ENCODE measurements at places on chromosomes 2 and 18.
A peak's percentile ranks its signal among the peaks of the same experiment; 100 is the strongest.

DNA sequence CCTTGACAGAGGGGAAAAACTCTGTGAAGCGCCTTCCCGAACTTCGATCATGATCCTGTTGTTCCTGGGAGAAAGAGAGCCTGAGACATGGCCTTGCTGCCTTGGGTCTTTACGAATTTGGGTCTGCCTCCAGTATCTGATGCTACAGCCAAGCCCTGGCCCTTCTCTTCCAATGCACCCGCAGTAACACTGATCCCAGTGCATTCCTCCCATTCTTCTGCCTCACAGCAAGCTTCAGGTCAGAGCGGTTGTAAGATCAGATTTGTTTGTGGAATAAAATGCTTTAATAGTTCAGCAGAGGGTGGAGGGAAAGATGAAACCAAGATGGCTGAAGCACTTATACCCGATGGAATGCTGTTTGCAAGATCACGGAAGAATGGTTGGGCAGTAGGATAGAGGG lies 196.7 kb upstream of the SIX2 start:
- no peak for DNase-seq

GRCh38 chr2:72981536-72981935 lies 64.2 kb downstream of the EMX1 start:
- no peak for DNase-seq

- no peak for DNase-seq
Measured at GRCh38 chr2:158841850-158842249, 46.7 kb downstream of the DAPL1 start.

DNA sequence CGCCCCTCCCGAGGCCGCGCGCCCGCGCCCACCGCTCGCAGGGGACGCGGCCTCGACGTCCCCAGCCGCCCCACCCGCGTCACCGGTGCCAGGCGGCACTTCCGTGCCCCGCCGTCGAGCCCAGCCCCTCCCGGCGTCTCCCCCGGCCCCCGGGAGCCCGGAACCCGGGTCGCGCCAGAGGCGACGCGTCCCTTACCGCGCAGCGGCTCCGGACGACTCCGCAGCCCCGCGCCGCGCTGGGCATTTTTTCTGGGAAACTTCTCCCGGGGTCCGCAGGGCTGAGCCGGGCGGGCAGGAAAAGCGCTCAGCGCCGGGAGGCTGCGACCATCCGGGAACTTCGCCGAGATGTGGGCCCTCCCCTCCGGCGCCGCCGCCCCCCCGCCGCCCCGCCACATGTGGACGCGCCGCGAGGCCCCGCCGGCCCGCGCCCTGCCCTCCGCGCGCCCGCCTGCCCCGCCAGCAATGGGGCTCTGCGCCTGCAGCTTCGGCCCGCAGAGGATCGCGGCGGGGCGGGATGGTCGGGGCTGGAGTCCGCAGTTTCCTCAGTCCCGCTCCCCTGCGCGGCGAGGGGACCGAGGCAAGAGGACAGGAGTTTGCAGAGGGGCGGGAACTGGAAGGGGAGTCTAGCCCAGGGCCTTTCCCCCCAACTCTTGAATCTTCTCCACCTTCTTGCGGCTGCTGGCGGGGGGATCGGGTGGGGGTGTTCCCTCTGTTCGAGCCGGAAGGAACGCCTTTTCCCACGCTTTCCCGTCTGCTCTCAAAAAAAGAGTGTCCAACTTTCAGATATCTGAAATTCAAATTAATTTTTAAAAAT lies 81.5 kb downstream of the CHRNA1 start:
- no peak for DNase-seq

DNA sequence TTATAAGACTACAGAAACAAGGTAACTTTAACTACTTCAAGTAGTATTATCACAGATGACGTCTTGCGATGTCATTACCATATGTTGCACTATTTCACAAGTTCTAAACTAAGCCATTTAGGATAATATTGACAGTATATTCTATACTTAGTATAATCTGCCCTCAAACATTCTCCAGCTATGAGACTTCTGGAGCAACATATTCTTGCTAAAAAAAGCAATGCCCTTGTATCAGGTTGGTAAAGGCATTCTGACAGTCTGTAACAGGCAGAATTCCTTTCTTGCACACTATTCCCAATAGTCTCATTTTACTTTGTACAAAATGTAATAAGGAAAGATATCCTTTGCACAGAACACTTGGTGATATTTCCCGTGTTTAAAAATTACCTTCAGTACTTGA lies 694.8 kb upstream of the PKDCC start:
- no peak for DNase-seq

DNA sequence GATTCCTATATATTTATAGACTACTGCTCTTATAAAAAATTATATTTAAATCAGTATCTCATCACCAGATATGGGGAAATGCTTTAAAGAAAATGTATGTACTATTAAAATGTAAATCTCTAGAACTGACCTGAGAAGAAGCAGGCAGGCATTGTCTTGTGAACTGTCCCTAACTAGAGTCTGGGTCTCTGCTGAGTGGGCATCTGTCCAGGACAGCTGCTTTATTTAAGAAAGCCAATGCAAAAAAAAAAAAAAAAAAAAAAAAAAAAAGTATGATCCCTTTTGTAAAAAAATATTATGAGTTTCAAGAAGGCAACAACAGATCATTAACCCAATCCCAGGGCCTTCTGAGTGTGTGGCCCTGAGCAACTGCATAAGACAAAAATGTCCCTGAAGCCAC lies 66.0 kb downstream of the PAX3 start:
- no peak for DNase-seq

DNA sequence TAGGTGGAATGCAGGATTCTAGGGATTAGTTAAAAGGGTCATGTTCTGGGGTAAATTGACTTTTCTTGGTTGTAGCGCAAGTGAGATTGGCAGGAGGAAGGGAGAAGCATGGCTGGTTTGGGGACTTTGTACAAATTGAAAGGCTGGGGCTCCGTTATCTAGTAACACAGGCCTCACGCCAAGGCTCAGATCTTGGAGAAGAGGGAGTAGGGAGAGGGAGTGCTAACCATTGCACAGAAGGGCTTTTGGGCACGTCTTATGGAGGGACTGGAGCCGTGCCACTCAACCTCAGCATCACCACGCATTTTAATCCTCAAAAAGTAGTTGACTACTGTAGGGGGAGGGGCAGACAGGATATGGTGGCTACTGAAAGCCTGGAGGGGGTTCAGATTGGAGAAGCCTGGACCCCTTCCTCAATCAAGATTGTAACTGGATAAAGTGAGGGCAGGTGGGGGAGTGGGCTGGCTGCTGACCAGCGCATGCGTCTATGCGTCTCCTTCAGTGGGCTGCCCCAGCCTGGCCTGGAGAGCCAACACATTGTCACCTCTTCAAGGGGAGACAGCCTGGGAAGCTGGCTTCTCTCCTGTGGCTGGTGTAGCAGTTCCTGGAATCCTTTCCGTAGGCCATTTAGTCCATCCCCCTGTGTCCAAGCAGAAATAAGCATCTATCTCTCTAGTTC lies 14.3 kb downstream of the IGFBP5 start:
- DNase-seq, result no peak

GRCh38 chr2:124698979-124699565 lies 674.0 kb downstream of the CNTNAP5 start:
- DNase-seq, result no peak

DNA sequence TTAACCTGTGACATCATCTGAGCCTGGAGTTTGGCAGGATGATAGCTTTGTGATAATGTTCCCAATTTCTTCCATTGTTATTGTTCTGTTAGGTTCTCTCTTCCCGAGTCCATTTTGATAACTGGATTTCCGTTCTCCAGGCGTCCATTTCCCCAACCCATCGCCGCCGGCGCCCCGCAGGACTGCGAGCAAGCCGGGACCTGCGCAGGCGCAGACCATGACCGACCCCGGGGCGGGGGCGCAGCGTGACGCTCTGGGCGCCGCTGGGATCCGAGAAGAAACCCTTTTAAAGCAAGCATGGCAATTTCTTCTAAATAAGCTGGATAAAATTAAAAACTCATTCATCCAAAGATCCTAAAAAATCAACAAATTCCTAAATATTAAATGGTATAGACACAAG lies at the start of gene SLC25A52:
TSS of gene SLC25A52 (minus strand) at position 186 of the 400 bp plus-strand sequence. CDS start 219 bp downstream, outside the sequence.
- DNase-seq, result no peak

GRCh38 chr2:46188041-46188716 lies 109.0 kb upstream of the EPAS1 start:
- peak; percentile 10 for DNase-seq

DNA sequence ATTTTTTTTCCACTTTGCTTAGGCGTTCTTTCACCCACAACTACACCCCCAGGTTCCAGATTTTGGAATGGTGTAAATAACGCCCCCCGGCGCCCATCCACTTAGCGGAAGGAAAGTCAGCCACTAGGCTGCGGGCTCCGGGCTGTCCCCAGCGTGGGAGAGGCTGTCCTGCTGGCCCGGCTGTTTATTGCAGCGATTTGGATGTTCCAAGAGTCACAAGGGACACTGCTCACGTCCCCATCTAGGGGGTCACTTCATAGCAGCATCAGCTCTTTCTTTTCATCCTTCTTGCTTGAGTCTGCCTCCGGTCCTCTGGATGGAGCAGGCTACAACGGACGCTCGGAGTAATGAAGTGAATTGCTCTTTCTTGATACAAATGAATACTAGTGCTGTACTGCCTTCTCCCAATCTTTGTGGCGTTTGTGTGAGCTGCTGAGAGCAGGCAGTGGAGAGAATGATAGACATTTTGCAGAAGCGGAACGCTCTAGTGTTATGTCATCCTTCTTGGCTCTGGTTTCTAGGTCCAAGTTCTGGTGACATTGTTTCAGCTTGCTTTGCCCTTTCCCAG lies 50.7 kb upstream of the PAIP2B start:
- peak; percentile 69 for DNase-seq

DNA sequence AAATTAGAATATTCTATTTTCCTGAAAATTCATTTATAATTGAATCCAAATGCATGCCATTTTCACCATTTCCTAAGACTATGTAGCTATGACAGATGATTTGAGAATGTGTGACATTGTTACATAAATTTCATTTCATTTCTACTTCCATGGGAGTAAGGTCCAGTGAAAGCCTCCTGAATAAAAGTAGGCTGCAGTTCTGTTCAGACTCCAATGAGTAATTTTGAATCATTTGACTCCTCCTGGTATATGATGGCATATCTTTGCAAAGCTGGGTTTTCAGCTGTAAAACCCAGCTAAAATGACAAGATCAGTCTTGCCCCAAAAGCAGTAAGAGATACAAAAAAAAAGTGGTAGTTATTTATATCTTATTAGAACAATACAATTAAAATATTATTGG lies 101.0 kb upstream of the DNAJC10 start:
- no peak for DNase-seq

DNA sequence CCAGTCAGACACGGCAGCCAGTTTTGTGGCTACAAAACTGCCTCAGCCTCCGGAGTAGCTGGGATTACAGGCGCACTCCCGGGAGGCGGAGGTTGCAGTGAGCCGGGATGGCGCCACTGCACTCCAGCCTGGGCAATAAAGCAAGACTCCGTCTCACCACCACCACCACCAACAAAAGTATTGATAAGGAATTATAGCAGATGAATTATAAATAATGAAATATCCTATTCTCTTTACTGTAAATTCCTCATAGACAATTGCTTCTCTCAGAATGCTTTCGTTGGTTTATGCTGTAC lies 1.4 kb upstream of the FAM161A start:
- no peak for DNase-seq

DNA sequence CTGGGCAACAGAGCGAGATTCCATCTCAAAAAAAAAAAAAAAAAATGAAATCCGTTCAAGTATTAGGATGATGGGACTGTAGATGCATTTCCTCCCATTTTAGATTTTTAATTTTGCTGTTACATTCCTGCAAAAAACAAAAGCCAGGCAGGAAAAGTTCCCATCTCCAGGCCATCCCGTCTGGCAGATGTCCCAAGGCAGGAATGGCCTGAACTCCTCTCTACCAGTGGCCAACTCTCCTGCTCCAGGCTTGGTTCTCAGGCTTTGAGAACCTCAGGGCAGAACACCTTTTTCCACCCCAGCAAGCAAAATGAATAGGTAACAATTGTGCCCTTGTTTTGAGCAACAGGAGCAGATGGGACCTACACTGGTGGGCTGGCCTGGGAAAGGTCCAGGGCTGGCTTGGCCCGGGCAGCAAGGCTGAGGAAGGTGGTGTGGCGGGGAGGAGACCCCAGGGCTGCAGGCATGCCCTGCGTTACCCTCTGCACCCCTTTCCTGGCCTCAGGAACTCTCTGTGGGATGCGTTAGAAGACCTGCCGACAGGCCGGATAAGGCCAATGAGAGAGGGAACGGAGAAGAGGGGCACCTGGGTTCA lies 86.0 kb downstream of the FAM210A start:
- DNase-seq, result no peak

GRCh38 chr2:168136392-168136977 lies 110.9 kb downstream of the STK39 start:
- no peak for DNase-seq

GRCh38 chr2:146984014-146984413 lies 860.8 kb upstream of the ACVR2A start:
- no peak for DNase-seq

- DNase-seq, result no peak
Measured at GRCh38 chr2:67938053-67938452, 124.8 kb downstream of the C1D start.

DNA sequence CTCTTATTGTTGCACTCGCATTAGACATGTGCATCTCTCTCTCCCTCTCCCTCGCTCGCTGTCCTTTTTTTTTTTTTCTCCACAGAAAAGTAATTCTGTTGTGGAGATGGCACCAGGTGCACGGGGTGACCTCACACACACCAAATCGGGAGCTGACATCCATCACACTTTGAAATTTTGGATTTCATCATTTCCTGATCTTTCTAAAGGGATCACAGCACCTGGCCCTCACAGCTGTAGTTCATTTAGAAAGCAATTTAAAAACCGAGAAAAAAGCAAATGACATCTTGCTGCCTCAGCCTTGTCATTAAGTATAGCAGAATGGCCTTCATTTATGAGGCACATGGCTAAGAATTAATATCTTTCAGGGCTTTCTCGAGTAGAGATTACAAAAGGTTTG lies 717.2 kb downstream of the RNF144A start:
- DNase-seq, result no peak

DNA sequence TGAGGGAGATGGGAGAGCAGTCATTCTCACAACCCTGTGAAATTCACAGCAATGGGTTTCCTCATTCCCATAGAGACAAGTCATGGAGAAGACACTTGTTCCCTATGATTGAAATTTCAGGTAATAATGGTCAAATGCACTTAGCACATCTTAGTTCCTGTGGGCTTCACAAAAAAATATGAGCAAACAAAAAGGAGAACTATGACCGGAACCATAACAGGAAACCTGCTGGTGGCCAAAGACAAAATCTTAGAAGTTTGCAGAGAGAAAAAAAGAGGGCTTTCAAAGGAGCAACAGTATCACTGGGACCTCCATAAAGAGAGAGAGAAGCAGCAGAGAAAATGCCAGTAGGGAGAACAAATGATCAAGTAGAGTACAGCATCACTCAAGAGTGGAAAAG lies 138.9 kb upstream of the APCDD1 start:
- no peak for DNase-seq

- no peak for DNase-seq
Measured at GRCh38 chr18:79518028-79518682, 122.4 kb downstream of the NFATC1 start.

- no peak for DNase-seq
Measured at GRCh38 chr2:121635371-121635770, 13.9 kb downstream of the CLASP1 start.

DNA sequence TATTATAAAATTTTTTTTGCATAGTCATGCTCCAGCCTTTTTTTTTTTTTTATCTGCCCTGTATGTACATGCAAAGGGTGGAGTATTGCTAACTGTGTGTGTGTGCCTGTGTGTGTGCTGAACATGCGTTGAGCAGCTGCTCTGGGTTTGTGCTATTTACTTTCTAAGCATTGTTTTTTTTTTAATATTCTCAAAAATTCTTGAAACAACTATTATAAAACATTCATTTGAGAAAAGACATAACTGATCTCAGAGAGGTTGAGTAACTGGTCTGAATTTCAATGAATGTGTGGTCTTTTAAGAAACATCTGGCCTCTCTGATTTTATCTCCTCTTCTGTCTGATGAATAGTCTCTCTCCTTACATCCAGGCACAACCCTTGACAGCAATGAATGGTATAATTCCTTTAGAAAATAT lies 366.0 kb upstream of the SLC14A2 start:
- DNase-seq, result no peak
